ENCODE measurements at places on chromosomes 11 and 22.
A peak's percentile ranks its signal among the peaks of the same experiment; 100 is the strongest.

DNA sequence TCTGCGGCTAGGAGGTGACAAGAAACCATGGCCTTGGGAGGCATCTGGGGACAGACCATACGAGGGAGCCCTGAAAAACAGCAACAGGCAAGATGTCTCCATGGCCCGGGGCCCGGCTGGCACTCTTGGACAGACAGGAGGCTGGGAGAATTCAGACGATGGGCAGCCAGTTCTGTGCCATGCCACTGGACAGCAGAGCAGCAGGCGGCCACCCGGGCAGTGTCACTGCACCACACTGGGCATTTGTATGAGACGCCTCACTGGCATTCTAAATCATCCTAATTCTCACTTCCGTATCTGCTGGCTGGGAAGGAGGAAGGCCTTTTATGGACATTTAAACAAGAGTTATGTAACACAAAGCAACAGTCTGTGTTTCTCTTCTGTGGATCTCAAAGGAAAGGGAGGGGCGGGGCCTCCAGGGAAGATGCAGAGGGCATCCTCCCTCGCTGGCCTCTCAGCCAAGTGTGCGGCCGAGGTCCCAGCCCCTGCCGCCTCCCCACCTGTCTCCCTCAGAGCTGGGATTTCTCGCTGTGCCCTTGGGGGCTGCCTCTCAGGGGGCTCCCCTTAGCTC is 350.3 kb downstream of the SHANK2 start:
- DNase-seq: no peak

GRCh38 chr22:23223569-23224317 is 43.4 kb downstream of the BCR start:
- DNase-seq: no peak

- peak; percentile 61 for DNase-seq
These were observed 643 bp downstream of the TIGD3 start for GRCh38 chr11:65355013-65355775.

DNA sequence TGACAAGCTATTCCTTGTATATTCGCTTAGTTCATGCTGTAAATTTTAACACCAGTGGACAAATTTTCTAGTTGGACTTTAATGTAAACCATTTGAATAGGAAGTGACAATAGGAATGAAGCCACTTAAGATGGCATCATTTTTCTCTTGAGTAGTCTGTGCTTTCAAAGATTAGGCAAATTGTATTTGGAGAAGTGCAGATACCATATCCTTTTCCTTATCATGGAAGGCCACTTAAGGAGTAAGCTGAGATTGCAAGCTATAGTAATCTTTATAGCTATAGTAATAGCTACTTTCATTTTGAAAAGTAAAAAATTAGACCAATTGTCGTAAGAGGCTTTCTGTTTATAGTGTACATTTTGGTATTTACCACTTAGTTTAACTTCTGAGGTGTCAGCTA is 12.8 kb downstream of the CAPRIN1 start:
- DNase-seq: no peak

DNA sequence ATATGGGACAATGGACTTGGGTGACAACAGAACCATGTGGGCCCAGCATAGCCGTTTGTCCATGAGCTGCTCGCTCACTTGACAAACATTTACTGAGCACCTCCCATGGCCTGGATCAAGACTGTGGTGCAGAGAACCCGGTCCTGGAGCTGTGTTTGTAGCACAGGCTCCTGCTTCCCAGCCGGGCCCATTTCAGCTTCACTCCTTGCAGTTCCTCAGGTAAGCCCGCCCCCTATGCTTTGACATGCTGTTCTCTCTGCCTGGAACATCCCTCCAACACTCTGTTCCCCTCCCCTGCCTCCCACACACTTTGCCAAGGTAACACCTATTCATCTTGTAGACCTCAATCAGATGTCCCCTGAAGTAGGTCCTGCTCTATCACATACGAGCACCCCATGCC is 19.3 kb upstream of the IGSF22 start:
- DNase-seq: no peak

DNA sequence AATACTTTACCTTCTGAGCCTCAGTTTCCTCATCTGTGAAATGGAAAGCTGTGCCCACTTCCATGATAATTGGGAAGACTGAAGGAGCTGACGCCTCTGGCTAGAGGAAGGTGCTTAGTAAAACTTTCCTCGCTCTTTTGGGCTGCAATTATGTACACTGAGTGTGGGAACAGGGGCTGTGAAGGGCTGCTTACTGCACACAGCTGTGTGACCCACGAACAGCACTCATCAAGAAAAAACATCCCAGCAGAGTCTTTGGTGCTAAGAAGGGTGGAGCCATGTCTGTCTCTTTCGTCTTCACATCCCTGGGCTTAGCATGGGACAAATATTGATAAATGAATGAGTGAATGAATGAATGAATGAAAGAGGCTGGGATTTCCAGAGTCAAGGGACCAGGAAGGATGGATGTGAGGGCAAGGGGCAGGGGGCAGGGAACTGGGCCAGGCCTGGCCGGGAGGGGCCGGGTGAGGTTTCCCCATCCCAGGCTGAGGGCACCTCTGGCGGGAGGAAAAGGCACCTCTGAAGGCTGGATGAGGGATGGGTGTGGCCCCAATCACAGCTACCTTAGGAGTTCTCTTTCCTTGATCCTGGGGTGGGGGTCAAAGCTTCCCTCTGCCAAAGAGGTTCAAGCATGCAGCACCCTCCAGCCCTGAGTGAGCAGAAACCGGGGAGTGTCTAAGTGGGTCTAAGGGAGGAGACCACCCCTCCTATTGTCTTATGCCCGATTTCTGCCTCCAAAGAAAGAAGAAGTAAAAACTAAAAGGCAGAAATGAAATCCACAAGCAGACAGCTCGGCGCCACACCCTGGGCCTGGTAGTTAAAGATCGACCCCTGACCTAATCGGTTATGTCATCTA is 9.2 kb upstream of the CD5 start:
- no peak for DNase-seq

GRCh38 chr11:105449100-105449734 is 160.7 kb upstream of the GRIA4 start:
- DNase-seq: no peak

- DNase-seq: no peak
These were observed 811.1 kb upstream of the RAG2 start for GRCh38 chr11:37409124-37409523.

DNA sequence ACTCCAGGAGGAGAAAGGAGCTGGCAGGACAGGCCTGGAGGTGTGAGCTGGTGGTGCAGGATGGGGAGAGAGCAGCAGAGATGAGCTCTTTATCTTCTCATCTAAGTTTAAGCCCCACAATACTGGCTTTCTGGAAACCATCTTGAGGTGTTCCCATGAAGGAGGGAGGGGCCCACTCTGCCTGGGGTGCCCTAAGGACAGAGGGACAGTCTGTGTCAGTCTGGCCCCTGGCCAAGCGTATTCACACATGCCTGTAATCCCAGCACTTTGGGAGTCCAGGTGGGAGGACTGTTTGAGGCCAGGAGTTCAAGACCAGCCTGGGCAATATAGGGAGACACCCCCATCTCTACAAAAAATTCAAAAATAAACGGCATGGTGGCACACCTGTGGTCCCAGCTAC is 8.9 kb downstream of the SERHL2 start:
- no peak for DNase-seq

DNA sequence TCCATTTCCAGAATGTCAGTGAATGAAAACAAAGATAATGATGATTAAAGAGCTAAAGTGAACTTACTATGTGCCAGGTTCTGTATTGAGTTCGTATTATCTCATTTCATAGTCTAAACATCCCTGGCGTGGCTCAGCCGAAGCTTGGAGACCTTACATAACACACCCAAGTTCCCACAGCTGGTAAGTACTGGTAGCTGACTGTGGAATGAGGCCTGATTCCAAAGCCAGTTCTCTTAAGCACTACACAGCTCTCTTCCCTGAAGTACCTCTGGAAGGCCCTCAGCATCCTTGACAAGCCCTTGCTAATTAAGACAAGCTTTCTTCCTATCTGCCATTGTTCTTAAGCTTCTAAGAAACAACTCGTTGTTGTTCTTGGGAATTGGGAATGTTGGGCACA is 28.6 kb upstream of the NCAM1 start:
- DNase-seq: no peak

GRCh38 chr11:85316967-85317366 is 310.2 kb downstream of the DLG2 start:
- peak; percentile 14 for DNase-seq

DNA sequence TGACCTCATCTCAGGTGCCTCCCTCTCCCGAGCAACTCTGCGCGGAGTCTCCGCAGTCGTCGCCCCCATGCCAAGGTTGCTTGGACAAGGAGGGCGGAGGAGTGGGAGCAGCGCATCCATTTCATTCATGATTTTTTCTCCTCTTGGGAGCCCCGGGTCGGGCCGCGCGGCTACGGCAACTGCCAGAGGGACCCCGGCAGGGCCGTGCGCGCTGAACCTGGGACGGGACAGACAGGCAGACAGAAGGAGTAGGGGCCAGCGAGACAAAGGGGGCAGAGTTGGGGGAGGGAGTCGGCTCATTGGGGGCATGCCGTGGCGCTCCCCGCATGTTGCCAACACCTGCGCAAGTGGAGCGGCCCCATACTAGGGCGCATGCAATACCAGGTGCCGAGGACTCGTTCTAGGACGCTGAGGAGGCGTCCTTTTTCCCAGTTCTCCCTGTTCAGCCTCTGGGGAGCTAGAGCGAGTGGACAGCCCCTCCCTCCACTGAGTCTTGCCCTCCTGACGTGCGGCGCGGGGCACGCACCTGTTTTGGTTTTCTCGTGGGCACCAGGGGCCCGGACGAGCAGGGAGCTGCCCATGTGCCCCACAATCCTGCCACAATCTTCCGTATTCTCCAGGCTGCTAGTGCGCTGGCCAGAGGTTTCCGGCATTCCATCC is 501 bp upstream of the PTPN5 start:
- no peak for DNase-seq

- no peak for DNase-seq
These were observed 29.5 kb downstream of the DNHD1 start for GRCh38 chr11:6526411-6527135.

GRCh38 chr11:61654397-61654829 is 25.8 kb upstream of the DAGLA start:
- no peak for DNase-seq

DNA sequence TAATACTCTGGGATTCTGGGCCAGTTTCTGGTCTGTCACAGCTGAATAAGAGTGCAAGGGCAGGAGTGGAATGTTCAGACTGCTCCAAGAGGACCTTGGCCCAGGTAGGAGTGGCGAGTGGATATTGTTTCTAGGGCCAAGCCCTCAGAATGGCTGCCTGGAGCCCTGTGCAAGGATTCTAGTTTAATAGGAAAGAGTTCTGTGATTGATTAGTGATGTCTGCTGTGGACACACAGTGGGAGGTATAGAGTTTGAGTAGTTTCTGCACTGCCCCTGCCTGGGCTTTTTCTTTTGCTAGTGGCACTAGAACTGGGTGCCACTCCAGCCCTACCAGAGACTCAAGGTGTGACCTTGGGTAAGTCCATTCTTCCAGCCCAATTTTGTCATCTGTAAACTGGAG is 9.7 kb upstream of the MPPED1 start:
- DNase-seq: no peak

DNA sequence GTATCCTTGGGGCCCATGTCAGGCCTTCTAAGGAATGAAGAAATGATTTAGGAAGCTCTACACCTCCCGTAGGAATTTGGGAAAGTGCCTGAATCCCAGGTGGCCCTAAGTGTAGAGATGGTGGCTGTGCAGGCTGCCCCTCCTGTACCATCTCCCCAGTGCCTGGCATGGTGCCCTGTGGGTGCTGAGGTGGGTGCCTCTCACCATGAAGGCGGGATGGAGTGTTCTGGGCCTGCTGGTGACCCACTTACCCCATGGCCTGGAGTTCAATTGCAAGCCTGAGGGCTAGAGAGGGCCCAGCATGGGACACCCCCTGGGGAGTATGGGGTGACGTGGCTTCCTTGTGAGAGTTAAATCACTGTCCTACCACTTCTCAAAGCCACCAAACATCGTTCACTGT is 19.8 kb downstream of the SAMM50 start:
- DNase-seq: no peak

DNA sequence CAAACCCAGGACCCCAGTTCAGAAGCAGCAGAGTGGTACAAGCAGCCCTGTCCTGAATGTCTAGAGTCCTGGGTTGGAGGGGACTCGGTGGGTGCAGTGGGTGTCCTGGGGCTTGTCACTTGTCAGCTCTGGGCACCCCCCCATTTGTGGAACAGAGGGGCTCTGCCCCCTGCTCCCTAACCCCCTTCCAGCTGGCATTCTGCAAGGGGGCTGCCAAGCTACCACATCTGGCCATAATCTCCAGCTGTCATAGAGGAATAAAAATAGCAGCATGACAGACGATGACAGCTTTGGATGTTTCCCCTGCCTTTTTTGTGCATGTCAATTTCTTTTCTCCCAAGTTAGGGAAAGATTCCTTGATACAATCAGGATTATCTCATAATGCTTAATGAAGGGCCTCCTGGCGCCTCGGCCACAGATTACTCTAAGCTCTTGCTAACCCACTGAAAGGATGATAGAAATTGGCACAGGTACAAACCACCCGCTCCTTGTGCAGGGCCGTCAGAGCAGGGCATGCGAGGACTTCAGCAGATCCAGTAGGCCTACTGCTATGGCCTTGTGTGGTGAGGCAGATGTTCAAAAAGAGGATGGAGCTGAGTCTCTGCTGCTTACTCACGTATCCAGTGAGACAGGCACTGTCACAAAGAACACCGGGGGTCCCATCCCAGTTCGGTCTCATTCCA is 83.0 kb downstream of the ISX start:
- no peak for DNase-seq

DNA sequence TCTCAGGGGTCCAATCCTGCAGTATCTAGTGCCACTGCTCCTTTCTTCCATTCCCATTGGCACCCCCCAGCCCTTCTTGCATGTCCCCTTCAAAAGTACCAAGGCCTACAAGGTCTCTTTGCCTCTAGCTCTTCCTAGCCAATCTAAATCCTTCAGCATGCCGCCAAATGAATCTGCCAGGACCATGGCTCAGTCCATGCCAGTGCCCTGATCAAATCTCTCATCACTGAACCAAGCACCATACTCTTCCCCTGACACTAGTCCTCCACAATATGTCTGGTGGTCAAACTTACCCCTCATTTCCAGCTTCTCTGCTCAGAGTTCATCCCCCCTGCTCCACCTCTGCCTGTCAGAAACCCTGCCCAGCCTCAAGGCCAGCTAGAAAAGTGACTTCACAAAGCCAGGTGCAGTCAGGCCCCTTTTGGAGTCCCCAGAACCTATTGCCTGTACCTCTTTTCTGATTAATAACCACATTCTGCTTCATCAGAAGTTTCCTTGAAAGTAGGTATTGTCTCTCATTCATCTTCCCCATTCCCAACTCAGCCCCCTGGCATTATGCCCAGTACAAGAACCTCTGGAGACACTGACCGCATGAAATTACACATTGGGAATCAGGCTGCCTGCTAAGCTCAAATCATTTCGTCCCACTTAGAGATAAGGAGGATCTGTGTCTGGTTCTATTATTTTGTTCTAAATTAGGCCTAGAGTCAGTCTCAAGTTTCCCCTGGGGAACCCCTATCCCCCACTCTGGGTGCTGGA is 11.4 kb downstream of the FEN1 start:
- DNase-seq: no peak

GRCh38 chr11:123228496-123229163 is 33.6 kb upstream of the CLMP start:
- no peak for DNase-seq

DNA sequence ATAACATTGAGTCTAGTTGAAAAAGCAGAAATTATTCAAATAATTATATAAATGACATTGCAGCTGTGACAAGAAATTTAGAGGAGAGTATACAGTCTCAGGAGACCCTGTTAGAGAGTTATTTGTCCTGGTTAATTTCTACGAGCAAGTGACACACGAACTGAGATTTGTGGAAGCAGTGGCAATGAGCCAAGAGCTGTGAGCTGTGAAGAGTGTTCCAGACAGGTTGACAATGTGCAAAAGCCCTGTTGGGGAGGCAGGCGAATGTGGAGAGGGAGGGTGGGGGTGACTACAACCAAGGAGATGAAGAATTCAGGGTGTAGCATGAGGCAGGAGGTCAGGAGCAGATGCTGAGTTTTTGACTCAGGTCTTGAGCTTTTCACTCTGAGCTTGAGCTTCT is 620.2 kb upstream of the TENM4 start:
- no peak for DNase-seq
